ENCODE measurements at places on chromosomes 4 and X.

DNA sequence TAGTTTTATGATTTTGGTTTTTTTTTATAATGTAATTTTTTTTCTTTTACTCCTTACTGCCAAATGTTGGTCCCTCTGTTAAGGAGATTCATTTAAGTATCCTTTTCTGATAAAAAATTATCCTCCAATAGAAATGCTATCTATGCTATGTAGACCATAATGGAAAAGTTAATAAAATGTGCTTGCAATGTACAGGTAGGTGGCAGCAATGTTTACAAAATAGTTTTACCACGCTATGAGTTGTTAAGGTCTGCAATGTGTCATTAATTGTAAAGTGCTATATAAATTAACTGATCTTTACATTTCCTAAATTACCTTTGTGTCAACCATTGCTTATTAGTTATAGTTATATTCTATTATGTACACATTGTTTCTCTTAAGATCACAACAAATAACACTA is 3.8 kb upstream of the CENPC start:
- no peak for DNase-seq

DNA sequence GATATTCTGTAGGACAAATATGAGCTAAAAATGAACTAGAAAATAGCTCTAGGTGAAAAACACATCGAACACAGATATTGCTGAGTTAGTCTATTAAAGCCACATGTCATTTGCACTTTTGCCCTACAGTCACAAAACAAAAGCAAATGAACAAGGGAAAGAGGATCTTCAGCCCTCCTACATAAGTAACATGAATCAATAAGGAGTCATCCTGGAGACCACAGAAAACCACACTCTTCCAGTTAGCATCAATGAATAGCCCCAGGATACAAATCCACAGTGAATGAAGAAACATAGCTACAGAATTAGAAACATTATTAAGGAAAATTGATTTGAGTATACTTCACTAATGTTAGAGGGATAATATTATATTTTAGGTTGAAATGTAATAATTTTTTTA is 311.4 kb downstream of the MAPK10 start:
- no peak for DNase-seq

DNA sequence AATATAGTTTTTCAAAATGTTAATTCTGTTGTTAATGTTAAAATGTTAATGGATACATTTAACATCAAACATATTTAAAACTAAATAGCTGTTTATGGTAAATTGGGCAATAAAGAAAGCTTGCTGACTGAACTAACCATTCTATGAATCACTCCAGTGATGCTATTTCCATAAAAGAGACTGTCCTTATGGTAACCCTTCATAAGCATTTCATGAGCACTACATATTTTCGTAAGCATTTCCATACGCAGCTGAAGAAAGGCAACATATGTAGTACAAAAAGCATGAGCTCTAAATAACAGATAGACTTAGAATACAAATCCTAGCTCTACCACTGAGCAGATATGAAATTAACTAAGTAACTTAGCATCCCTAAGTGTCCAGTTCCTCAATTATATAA is 188.9 kb downstream of the COL25A1 start:
- no peak for DNase-seq

- no peak for DNase-seq
Measured at GRCh38 chr4:25358515-25359275, 18.4 kb upstream of the ANAPC4 start.
